NCI-H2081 treated with DMSO at 0.1 percent for 48 hours (cell line): ENCODE measurements at places on chromosomes 7 and 10.

DNA sequence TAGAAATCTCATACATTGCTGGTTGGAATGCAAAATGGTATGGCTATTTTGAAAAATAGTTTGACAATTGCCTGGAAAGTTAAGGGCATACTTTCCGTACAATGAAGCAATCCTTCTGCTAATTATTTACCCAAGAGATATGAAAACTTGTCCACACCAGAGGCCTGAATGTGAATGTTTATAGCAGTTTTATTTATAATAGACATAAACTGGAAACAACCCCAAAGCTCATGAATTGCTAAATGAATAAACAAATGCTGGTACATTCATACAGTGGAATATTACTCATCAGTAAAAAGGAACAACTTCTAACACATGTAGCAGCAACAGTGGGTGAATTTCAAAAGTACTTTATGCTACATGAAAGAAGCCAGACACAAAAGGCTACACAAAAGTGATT is 42.7 kb downstream of the MMRN2 start:
- no peak for DNase-seq

GRCh38 chr7:135742371-135742770 is 6.2 kb downstream of the FAM180A start:
- no peak for DNase-seq

DNA sequence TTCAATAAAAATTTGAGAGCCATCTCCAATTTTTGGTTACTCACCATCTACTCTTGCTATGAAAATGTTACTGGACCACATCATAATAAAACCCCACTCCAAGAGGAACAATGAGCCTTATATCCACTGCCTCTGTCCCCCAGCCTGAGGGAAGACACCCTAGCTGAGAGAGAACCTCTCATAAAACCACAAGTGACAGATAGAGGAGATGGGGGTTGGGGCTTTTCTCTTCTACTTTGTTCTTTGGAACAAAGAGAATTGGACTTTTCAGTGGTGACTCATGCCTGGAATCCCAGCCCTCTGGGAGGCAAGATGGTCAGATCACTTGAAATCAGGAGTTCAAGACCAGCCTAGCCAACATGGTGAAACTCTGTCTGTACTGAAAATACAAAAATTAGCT is 27.6 kb upstream of the TAS2R16 start:
- no peak for DNase-seq

GRCh38 chr10:121313119-121313875 is 284.9 kb downstream of the FGFR2 start:
- no peak for DNase-seq

GRCh38 chr7:66958538-66959350 is 36.6 kb downstream of the SBDS start:
- DNase-seq, result no peak

- DNase-seq, result no peak
Measured at GRCh38 chr10:114405011-114405350, 679 bp upstream of the AFAP1L2 start.

DNA sequence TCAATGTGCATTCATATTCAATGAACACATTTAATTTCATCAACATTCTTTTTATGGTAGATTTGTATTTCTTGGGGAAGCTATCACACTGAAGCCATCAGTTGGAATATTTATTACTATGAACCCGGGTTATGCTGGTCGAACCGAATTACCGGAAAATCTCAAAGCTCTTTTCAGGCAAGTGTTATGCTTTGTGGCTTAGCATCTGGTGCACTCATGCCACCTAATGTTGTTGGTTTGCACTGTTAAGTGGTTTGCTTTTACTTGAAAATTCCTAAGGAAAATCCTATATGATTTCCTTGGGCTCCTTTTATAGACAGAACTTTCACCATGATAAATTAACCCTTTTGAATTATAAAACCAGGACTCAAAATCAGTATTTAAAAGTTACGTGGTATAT is 147.9 kb downstream of the DNAH11 start:
- DNase-seq, result no peak

DNA sequence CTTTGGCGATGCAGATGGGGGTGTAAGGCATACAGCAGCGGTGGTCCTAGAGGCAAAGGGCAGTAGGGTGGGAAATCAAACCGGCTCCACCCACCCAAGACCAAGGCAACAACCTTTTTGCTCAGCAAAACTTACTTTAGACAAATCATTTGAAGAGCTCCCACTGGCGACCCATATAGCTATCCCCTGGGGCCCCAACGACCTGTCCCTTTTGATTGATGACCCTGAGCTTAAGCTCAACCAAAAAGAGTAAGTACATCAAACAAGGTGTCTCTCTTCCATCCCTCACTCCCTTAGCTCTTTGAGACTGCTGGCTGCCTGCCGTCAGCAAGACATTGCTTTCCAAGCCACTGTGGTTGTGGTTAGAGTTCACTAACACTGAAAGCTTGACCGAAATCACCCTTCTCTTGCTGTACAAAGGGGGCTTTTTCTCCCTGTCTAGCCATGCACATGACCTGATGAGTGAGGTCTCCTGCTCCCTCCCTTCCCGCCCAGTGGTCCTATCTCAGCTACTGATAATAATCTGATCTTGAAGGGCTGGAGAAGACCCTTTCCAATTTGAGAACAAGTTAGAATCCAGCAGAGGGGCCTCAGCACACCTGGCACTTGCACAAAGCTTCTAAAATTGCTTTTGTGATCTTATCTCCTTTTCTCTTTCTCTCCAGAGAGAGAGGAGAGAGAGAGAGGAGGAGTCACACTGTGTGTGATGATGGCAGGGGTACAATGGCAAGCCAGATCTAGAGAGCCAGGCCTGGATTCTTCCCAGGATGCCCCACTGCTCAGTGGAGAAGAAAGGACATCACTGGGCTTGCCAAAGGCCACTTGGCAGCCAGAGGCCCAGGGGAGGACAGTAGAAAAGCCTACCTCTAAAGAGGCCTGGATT is 42.2 kb downstream of the XPNPEP1 start:
- no peak for DNase-seq

DNA sequence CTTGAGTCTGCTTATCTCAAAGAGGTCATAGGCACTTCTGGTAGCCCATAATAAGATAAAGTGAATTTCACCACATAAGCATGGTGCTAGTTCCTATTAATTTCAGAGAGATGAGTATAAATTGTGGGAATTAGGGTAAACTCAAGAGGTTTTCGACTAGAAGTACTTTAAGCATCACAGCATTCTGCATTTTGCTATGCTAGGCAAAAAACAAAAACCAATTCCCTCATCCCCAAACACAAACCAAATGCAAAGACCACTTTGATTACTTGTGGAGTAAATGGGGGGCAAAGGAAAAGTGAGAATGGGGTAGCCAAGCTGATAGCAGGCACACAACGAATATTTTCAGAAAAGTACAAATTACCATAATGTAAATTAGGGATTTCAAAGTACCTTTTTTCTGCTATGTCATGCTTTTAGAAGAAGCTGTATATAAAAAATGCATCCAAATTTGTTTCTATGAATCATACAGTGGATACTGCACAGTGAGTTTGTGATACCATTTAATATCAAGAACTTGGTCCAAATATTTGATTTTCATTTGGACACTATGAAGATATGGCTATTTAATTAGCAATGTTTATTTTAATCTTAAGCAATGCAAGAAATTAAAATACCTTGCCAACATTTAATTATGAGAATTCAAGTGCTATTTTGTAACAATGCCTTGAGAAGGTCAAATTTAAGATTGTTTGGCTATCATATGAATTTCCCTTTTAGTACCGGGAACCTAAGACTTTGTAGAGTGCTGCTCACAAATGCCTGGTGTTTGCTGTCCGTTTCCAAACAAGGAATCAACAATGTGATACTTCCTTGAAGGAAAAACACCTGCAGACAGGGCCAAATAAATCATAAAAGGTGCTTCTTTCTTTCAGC is 455.5 kb downstream of the PHTF2 start:
- DNase-seq, result no peak

GRCh38 chr7:142177869-142178268 is 66.4 kb downstream of the MGAM2 start:
- DNase-seq, result no peak

- DNase-seq, result no peak
Measured at GRCh38 chr7:106369352-106369751, 84.6 kb upstream of the NAMPT start.

DNA sequence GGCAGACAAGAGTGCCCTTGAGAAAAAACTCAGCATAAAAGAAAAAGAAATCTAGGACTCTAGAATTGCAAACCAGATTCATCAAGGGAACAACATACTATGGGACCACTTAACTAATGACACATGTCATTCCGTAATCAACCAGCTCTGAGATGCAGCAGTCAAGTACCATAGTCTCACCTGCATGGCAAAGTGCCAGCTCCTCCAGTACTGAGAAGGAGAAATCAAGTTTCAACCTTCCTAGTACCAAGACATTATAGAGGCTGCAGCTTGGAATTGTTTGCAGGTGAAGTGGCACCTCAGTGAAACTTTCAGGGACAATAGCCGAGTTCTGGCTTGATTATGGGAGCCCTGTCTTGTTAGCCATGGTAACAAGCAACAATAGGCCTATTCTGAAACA is 11.5 kb downstream of the STEAP1 start:
- no peak for DNase-seq

DNA sequence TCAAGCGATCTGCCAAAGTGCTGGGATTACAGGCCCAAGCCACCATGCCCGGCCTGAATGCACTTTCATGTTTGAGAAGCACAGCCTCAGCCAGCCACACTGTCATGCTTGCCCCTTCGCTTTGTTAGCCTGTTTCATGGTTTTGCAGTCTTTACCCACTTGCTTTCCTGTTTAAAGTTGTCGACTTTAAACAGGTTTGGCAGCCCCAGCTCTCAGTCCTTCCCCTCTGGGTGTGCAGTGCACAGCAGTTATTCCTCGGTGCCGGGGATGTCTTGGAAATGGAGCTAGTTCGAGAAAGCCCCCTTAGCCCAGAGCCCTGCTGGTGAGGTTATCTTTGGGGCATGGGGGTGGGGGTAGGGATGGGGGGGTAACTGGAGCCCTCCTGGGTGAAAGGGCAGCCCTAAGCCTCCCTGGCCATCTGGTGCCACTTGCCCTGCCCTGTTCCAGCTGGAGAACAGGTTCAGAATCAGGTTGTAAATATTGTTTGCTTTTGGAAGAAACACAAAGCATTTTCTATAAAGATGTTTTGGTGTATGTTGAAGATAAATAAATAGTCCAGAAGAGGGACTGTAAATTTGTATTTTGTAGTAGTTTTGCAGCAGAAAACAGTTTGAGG is 14.8 kb downstream of the TSPAN14 start:
- no peak for DNase-seq

GRCh38 chr7:36755484-36755883 is 31.2 kb upstream of the AOAH start:
- no peak for DNase-seq

GRCh38 chr10:79349766-79350406 is 2.6 kb downstream of the PPIF start:
- no peak for DNase-seq

GRCh38 chr10:97765201-97765600 is 6.6 kb downstream of the SFRP5 start:
- DNase-seq, result no peak

GRCh38 chr7:92667816-92668535 is 77.8 kb upstream of the FAM133B start:
- no peak for DNase-seq

DNA sequence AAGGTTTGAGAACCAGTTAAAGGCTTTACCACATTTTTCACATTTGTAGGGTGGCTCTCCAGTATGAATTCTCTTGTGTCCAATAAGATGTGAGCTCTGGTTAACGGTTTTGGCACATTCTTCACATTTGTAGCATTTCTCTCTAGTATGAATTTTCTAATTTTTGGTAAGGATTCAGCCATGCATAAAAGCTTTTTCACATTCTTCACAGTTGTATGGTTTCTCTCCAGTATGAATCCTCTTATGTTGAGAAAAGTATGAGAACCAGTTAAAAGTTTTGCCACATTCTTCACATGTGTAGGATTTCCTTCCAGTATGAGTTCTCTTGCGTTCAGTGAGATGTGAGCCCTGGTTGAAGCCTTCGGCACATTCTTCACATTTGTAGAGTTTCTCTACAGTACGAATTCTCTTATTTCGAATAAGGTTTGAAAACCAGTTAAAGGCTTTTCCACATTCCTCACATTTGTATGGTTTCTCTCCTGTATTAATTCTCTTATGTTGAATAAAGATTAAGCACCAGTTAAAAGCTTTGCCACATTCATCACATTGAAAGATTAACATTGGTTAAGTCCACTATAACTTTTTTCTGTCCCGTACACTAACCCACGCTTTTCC is 33.2 kb upstream of the ZNF479 start:
- DNase-seq, result no peak

DNA sequence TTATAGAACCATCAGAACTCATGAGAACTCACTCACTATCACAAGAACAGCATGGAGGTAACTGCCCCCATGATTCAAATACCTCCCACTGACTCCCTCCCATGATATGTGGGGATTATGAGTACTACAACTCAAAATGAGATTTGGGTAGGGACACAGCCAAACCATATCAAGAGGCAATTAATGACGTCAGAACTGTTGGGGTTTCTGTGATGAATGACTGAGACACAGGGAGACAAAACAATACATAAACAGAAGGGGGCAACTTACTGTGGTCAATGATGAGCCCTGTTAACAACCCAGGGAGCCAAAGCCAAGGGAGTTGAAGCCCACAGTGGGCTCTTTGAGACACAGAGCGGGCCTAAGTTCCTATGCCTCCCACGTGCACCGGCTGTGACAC is 171.3 kb upstream of the GHITM start:
- DNase-seq, result no peak

GRCh38 chr10:121598263-121599249 is at the start of gene FGFR2:
Gene FGFR2 (minus strand): TSS chr10:121598444. CDS start chr10:121593817, 4,627 bp downstream.
- no peak for DNase-seq

GRCh38 chr7:92293896-92294590 is 48.3 kb downstream of the ANKIB1 start:
- DNase-seq, result no peak

GRCh38 chr7:66778201-66778600 is 37.7 kb downstream of the RABGEF1 start:
- DNase-seq, result no peak

DNA sequence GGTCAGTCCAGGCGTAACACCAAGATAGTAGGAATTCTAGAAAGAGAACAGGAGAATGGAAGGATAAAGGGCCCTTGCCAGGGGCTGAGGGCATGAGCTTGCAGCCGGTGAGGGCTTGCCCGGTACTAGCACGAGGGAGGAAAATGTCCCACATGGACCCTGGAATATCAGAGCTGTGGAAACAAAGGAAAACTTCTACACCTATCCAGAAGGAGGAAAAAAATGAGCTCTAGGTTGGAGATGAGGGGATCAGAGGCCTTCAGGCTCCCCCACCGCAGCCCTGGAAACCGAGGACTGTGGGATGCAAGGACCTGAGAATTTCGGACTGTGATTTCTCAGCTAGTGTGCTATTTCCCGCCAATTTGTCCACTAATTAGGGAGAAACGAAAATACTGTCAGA is 22.1 kb downstream of the RAMP3 start:
- no peak for DNase-seq

DNA sequence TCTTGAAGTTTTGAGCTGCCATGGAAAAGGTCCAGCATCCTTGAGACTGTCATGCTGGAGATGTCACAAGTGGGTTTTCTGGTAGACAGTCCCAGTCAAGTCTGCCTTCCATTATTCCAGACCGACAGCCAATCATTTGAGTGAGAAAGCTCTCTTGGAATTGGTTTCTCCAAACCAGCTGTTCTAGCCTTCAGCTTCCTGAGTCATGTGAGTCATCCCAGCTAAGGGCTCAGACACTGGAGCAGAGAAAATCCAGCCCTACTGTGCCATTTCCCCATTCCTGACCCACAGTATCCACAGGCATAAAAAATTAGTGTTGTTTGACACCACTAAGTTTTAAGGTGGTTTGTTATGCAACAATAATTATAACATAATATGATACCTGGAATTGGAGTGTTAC is 219.0 kb downstream of the ADRA2A start:
- no peak for DNase-seq

GRCh38 chr10:368579-369220 is 233.4 kb downstream of the ZMYND11 start:
- DNase-seq, result no peak

- DNase-seq, result no peak
Measured at GRCh38 chr7:2156756-2157472, 75.8 kb downstream of the MAD1L1 start.
